ENCODE measurements at places on chromosomes 7 and 10. TPM values are rescaled to one million over a fixed set of nuclear protein-coding genes. Genes with fewer than 3 reads are reported as not detected.

Gene PODXL
- 717 TPM for total RNA-seq

Gene HTRA1
- total RNA-seq = 2.2 TPM

GRCh38 chr7:94980418-94981142, 73.2 kb downstream of the PPP1R9A start:
- H3K4me1 ChIP-seq = no peaks in the 10 kb centered on the region
- DNase-seq = no peak
- no peak overlapping the region for H3K4me3 ChIP-seq
- no peaks in the 10 kb centered on the region for H3K27me3 ChIP-seq

GRCh38 chr10:132960071-132960472, 17.7 kb upstream of the CFAP46 start:
- H3K4me3 ChIP-seq = no peak overlapping the region
- no peaks in the 10 kb centered on the region for H3K4me1 ChIP-seq
- H3K27me3 ChIP-seq = no peaks in the 10 kb centered on the region
- no peak overlapping the region for H3K27ac ChIP-seq
- H3K36me3 ChIP-seq = no peaks in the 10 kb centered on the region

DNA sequence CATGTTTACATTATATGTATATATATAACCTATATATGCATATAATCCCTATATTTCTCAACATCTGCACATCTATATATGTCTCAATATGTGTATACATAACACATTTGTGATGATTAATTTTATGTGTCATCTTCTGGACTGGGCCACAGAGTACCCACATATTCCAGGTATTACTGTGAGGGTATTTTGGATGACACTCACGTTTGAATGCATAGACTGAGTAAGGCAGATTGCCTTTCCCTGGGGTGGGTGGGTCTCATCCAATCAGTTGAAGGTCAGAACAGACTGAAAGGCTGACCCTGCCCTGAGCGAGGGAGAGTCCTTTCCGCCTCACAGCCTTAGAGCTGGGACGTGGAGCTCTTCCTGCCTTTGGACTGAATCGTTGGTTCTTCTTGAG, 295.2 kb upstream of the PFKP start:
- no peaks in the 10 kb centered on the region for H3K4me1 ChIP-seq
- no peaks in the 10 kb centered on the region for H3K36me3 ChIP-seq
- no peak overlapping the region for H3K4me3 ChIP-seq
- no peak for DNase-seq
- no peaks in the 10 kb centered on the region for H3K27me3 ChIP-seq
- no peak overlapping the region for H3K27ac ChIP-seq

Gene TBC1D12
- 7.0 TPM for total RNA-seq

DNA sequence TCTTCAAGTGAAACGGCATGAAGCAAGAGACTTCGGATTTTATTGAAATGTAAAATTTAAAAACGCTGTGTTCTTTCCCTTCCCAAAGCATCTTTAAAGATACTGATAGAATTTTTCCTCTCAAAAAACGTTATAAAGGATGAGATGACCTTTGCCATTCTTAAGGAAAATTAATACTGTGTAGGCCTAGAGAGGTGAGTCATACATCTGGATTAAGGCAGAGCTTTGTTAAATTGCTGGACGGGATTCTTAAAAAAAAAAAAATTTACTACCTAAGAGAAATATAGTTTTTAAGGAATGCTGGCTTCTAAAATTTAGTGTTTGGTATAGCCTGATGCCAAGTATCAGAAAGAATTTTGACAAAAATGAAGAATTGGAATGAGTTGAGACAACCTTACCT, 6.3 kb upstream of the HBP1 start:
- H3K4me1 ChIP-seq = no peaks in the 10 kb centered on the region
- H3K27ac ChIP-seq = no peak overlapping the region
- no peaks in the 10 kb centered on the region for H3K27me3 ChIP-seq
- no peak for DNase-seq

GRCh38 chr10:8616166-8616565, 561.7 kb downstream of the GATA3 start:
- H3K4me1 ChIP-seq = no peaks in the 10 kb centered on the region
- no peaks in the 10 kb centered on the region for H3K36me3 ChIP-seq
- no peak overlapping the region for H3K4me3 ChIP-seq
- H3K27ac ChIP-seq = no peak overlapping the region
- no peaks in the 10 kb centered on the region for H3K27me3 ChIP-seq

DNA sequence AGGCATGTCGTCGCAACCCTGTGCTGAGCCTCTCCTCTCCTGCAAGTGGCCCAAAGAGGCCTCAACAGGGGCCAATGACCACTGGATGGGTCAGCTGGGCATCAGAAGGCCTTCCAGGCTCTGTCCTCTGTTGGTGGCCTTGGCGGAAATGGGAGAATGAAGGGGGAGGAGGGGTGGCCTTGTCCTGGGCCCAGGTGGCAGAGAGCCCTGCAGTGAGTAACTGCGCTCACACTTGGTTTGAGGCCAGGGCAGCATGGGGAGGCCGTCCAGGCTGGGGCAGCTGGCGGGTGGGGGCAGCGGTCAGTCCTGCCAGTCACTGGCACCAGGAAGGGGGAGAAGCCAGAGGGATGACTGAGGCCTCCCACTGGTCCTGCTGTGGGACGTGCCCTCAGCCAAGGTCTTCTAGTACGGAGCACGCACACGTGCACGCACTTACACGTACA, 59.8 kb downstream of the LHPP start:
- no peaks in the 10 kb centered on the region for H3K36me3 ChIP-seq
- H3K4me1 ChIP-seq = no peaks in the 10 kb centered on the region
- no peaks in the 10 kb centered on the region for H3K27me3 ChIP-seq

Gene PPP1R3A
- not detected for total RNA-seq

Gene CHST12
- 18.5 TPM for total RNA-seq

Gene GOLGA7B
- total RNA-seq = 0.27 TPM

GRCh38 chr7:7565746-7566650, 686 bp upstream of the MIOS start:
- peak overlapping the region; percentile 97 for H3K4me3 ChIP-seq
- H3K36me3 ChIP-seq = peaks cover 19% of the 10 kb centered on the region
- H3K27ac ChIP-seq = no peak overlapping the region
- DNase-seq = peak; percentile 73

GRCh38 chr7:138729444-138729843, 28.3 kb upstream of the SVOPL start:
- H3K27ac ChIP-seq = no peak overlapping the region
- H3K36me3 ChIP-seq = no peaks in the 10 kb centered on the region
- DNase-seq = no peak
- no peaks in the 10 kb centered on the region for H3K27me3 ChIP-seq

Gene ACTR3C
- not detected for total RNA-seq

DNA sequence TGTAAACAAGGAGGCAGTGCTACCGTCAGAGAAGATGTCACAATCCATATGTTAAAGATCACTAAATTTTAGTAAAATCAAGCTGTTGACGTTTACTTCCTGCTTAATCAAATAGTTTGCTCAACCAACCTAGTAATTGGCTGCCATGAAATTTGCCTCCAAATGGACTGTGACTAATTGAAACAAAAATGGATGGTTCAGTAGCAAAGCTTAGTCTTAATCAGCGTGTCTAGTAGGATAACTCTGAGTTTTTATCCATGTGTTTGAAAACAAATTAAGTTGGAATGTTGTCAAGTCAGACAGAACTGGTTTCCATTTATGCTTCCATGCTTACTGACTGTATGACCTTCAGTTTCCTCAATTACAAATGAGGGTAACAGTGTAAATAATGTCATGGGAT, 1456.7 kb upstream of the CELF2 start:
- H3K27ac ChIP-seq = no peak overlapping the region
- H3K36me3 ChIP-seq = no peaks in the 10 kb centered on the region
- H3K4me3 ChIP-seq = no peak overlapping the region
- no peak for DNase-seq
- peaks cover 13% of the 10 kb centered on the region for H3K4me1 ChIP-seq

GRCh38 chr10:3278771-3279170, 106.2 kb upstream of the PITRM1 start:
- H3K4me1 ChIP-seq = no peaks in the 10 kb centered on the region
- H3K27me3 ChIP-seq = no peaks in the 10 kb centered on the region
- no peak overlapping the region for H3K27ac ChIP-seq
- no peaks in the 10 kb centered on the region for H3K36me3 ChIP-seq
- no peak for DNase-seq
- H3K4me3 ChIP-seq = no peak overlapping the region

DNA sequence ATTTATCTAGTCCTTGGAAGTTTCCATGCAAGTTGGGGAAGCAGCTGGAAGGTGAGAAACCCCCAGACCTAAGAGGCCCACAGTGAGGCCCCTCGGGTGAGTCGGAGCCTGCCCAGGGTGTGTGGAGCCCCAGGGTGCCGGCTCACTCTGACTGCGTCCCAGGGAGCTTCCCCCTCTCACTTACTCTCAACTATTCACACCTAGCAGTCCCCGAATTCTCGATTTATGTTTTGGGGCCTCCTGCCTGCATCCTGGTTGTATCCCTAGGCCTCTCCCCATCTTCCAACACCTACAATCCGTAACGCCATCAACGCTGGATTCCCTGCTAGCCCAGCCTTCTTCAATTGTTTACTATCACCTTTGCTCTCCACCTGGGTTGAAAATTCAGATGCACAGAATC, 63.9 kb downstream of the PRKAG2 start:
- DNase-seq = no peak
- H3K4me1 ChIP-seq = peaks cover 3% of the 10 kb centered on the region
- no peak overlapping the region for H3K4me3 ChIP-seq
- no peak overlapping the region for H3K27ac ChIP-seq

- H3K36me3 ChIP-seq = no peaks in the 10 kb centered on the region
- DNase-seq = peak; percentile 65
- no peaks in the 10 kb centered on the region for H3K27me3 ChIP-seq
- H3K4me1 ChIP-seq = no peaks in the 10 kb centered on the region
- H3K27ac ChIP-seq = no peak overlapping the region
Observed at GRCh38 chr7:90857603-90858002, 261.5 kb downstream of the CDK14 start.

DNA sequence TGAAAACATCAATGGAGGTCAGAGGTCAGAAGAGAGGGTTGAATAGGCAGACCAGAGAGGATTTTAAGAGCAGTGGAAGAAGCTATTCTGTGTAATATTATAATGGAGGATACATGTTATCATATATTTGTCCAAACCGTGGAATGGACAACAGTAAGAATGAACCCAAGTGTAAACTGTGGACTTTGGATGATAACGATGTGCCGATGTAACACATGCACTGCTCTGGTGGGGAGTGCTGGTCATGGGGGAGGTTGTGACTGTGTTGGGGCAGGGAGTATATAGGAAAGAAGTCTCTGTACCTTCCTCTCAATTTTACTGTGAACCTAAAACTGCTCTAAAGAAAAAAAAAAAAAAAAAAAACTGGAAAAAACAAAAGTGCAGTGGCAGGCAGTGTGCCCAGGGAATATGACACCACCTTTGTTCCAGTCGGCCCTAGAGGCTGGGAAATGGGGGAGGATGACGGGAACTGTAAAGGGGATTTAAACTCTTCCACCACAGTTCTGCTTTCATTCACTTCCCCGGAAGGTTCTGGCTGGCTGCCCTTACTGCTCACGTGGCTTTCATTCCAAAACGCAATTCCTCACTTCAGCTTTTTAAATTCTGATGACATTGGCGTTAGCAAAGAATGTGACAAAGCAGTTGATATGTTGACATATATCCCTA, 113.7 kb upstream of the ANKRD1 start:
- DNase-seq = no peak
- H3K27me3 ChIP-seq = no peaks in the 10 kb centered on the region
- peak overlapping the region; percentile 86 for H3K27ac ChIP-seq
- no peaks in the 10 kb centered on the region for H3K36me3 ChIP-seq
- H3K4me3 ChIP-seq = no peak overlapping the region

DNA sequence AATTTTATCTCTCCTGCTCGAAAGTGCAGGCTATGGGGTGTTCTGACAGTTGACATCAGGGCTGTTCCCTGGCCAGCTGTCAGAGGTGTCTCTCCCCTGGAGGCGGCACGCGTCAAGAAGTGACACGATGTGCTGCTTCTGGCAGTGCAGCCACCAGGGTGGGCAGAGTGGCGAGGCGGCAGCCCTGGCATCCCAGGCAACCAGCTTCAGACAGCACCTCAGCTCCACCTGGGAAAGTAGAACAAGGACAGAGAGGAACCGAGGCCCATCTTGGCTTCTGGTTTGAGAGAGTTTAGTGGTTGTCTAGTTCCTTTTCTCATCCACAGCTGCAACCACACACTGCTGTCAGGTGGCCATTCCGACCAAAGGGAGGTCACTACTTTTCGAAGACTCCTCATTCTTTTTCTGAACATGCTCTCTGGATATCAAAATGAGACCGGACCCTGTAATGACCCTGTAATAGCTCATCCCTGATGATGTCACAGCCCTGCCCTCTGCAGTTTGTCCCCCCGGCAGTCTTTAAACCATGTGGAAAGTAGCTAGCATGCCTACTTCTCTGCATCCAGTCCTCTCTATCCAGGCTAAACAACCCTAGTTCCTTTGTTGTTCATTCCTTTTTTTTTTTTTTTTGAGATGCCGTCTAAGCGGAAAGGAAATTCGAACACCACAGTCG, 381.0 kb upstream of the NRP1 start:
- H3K4me1 ChIP-seq = no peaks in the 10 kb centered on the region
- H3K4me3 ChIP-seq = no peak overlapping the region
- H3K27ac ChIP-seq = no peak overlapping the region
- H3K36me3 ChIP-seq = no peaks in the 10 kb centered on the region

DNA sequence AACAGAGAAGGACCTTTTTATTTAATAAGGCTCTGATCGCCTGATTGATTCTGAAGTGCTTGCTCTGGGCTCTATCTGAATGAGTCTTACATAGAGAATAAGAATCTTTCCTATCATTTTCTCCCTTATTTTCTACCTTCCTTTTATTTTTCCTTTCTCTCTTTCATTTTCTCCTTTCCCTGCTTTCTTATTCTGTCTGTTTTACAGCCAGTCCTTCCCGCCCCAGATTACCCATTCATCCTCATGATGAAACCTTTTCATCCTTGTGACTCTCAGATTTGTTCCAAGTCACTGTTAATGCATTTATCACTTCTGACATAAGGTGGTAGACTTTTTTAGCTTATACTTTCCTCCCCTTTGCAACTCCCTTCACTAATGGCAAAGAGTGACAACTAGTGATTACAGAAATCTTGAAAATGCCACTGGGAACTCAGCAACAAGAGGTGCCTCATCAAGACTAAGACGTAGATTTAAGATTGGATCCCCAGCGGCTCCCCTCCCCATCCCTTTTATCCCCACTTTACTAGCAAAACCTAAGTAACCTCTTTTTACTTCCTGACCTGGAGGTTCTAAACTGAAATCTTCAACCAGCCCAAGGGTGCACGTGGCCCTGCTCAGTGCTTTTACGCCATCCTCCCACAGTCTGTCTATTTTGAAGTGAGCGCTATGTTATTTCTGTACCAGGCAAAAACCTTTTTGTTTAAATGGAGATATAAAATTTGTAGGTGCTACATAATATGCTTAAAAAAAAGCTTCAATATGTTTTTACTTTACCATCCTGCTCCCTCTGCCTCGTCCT, 179.8 kb downstream of the DYNC1I1 start:
- H3K36me3 ChIP-seq = no peaks in the 10 kb centered on the region
- peaks cover 6% of the 10 kb centered on the region for H3K4me1 ChIP-seq
- no peak for DNase-seq
- no peaks in the 10 kb centered on the region for H3K27me3 ChIP-seq
- H3K27ac ChIP-seq = no peak overlapping the region

Gene PKD1L1
- 0.13 TPM for total RNA-seq

DNA sequence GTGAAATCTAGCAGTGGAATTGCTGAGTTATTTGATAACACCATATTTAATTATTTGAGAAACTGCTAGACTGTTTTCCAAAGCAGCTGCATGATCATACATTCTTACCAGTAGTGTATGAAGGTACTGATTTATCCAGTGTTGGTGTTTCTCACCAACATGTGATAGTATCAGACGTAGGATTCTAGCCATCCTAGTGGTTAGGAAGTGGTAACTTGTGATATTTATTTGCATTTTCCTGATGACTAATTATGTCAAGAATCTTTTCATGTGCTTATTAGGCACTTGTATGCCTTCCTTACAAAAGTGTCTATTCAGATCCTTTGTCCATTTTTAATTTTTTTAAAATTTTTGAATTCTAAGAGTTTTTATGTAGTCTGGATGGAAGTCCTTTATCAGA, 54.2 kb upstream of the PLXDC2 start:
- no peaks in the 10 kb centered on the region for H3K36me3 ChIP-seq
- H3K4me3 ChIP-seq = no peak overlapping the region
- no peak for DNase-seq
- H3K27me3 ChIP-seq = no peaks in the 10 kb centered on the region
- H3K4me1 ChIP-seq = no peaks in the 10 kb centered on the region
